ENCODE measurements at places on chromosomes 12 and 14. TPM values are rescaled to one million over a fixed set of nuclear protein-coding genes. Genes with fewer than 3 reads are reported as not detected.
A peak's percentile ranks its signal among the peaks of the same experiment; 100 is the strongest.

Gene TMTC3
- 4.9 TPM for total RNA-seq

GRCh38 chr12:13937735-13938134 is 43.7 kb downstream of the GRIN2B start:
- H3K27ac ChIP-seq: no peak overlapping the region
- H3K27me3 ChIP-seq: no peaks in the 10 kb centered on the region
- H3K4me1 ChIP-seq: no peaks in the 10 kb centered on the region
- no peak overlapping the region for H3K4me3 ChIP-seq
- no peaks in the 10 kb centered on the region for H3K36me3 ChIP-seq
- DNase-seq: no peak

- H3K4me3 ChIP-seq: peak overlapping the region; percentile 75
- H3K27me3 ChIP-seq: no peaks in the 10 kb centered on the region
- H3K27ac ChIP-seq: peak overlapping the region; percentile 84
- H3K4me1 ChIP-seq: peaks cover 19% of the 10 kb centered on the region
- DNase-seq: no peak
Measured at GRCh38 chr12:13101821-13102375, 1.6 kb downstream of the GSG1 start.

Gene CNIH1
- 176 TPM for total RNA-seq

Gene LMNTD1
- not detected for total RNA-seq

GRCh38 chr14:28247491-28247890 is 519.1 kb upstream of the FOXG1 start:
- DNase-seq: no peak
- no peak overlapping the region for H3K27ac ChIP-seq
- H3K27me3 ChIP-seq: no peaks in the 10 kb centered on the region
- no peaks in the 10 kb centered on the region for H3K36me3 ChIP-seq
- H3K4me3 ChIP-seq: no peak overlapping the region

Gene ABCC9
- 135 TPM for total RNA-seq

DNA sequence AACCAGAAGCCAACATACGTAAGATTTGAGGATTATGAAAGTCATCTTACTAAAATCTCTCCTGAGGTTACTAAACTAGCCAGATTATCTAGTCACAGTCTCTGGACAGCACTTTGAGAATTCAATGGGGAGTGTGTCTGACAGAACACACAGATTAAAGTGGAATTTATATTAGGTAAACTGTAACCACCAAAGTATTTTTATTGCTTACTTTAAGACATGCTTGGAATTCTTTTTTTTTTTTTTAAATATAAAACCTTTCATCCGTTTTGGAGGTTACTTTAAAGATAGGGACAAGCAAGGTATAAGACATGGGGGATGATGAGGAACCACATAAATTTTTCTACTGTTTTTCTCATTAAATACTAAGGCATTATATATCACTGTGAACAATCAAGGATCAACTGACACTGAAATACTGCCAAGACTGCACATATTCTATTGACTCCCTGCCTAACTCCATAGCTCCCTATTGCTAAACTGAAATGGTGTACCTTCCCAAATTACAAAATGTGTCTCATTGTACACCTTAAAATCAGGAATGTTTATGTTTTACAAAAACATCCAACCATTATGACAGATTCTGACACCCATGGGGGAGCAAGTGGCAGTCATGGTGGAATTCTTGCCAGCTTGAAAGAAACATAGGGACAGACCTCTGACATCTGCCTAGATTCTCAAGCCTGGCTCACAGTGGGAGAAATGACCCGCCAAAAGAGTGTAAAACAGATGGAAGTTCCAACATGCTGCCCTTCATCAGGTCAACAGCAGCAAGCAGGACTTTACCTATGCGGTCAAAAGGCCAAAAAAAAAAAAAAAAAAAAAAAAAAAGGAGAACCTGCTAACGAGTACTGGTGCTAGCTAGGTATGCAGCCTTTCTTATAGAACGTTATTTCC is 239.3 kb downstream of the MED13L start:
- no peak overlapping the region for H3K4me3 ChIP-seq
- peaks cover 49% of the 10 kb centered on the region for H3K4me1 ChIP-seq
- H3K27ac ChIP-seq: no peak overlapping the region

Gene SYT1
- total RNA-seq: 0.13 TPM

Gene RND1
- not detected for total RNA-seq

Gene DIP2B
- 15.2 TPM for total RNA-seq

GRCh38 chr12:89661706-89662330 is 46.8 kb downstream of the ATP2B1 start:
- no peaks in the 10 kb centered on the region for H3K27me3 ChIP-seq
- H3K36me3 ChIP-seq: no peaks in the 10 kb centered on the region
- peaks cover 60% of the 10 kb centered on the region for H3K4me1 ChIP-seq
- no peak overlapping the region for H3K4me3 ChIP-seq
- H3K27ac ChIP-seq: no peak overlapping the region

Gene PAPOLA
- 66.4 TPM for total RNA-seq

DNA sequence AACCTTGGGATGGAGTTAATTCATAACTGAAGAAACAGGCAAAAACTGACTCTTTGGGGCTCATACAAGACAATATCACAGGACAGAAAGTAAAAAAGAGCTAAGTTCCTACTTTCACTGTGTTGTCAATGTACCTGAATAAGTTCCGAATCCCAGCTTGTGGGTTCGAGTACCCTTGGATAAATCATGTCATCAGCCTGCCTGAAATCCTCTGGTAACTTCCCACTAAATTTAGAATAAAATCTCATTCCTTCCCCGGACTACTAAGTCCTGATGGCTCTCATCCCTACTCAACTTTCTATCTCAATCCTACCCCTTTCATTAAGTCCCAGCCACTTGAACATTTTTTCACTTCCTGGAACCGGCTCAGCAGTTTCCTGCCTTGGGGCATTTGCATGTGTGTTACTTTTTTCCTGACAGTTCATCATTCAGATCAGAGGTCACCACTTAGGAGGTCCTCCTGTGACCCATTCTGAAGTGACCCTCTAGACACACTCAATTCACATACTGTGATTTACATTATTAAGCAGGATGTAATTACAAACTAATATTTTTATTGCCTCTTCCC is 12.7 kb downstream of the ERP29 start:
- no peaks in the 10 kb centered on the region for H3K36me3 ChIP-seq
- DNase-seq: no peak
- no peak overlapping the region for H3K4me3 ChIP-seq
- no peak overlapping the region for H3K27ac ChIP-seq

- H3K27ac ChIP-seq: no peak overlapping the region
- no peak for DNase-seq
- H3K4me1 ChIP-seq: no peaks in the 10 kb centered on the region
- no peaks in the 10 kb centered on the region for H3K36me3 ChIP-seq
Measured at GRCh38 chr12:111193496-111193895, 175.4 kb downstream of the PHETA1 start.

DNA sequence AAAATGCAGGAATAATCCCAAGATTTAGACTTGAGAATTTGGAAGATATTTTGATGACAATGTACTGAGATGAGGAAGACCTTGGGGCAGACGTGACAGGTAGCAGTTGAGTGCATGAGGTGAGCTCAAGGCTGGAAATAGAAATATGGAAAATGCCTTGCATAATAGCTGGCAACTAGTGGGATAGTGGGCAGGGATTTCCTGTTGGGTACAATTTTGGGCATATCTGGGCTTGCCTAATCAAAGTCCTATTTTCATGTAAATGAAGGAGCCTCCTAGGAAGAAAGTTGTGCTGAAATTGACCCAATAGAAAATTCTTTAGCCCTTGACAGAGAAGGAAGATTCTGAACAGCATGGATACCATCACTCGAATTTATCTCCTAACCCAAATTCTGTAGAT is 6.4 kb upstream of the GLIPR1 start:
- H3K4me3 ChIP-seq: no peak overlapping the region
- no peaks in the 10 kb centered on the region for H3K27me3 ChIP-seq
- no peak overlapping the region for H3K27ac ChIP-seq
- no peak for DNase-seq
- H3K4me1 ChIP-seq: no peaks in the 10 kb centered on the region

- H3K4me3 ChIP-seq: no peak overlapping the region
- H3K4me1 ChIP-seq: peaks cover 12% of the 10 kb centered on the region
- no peaks in the 10 kb centered on the region for H3K36me3 ChIP-seq
- peak overlapping the region; percentile 15 for H3K27ac ChIP-seq
- no peaks in the 10 kb centered on the region for H3K27me3 ChIP-seq
- no peak for DNase-seq
Measured at GRCh38 chr12:41956353-41956752, 188.3 kb downstream of the GXYLT1 start.

DNA sequence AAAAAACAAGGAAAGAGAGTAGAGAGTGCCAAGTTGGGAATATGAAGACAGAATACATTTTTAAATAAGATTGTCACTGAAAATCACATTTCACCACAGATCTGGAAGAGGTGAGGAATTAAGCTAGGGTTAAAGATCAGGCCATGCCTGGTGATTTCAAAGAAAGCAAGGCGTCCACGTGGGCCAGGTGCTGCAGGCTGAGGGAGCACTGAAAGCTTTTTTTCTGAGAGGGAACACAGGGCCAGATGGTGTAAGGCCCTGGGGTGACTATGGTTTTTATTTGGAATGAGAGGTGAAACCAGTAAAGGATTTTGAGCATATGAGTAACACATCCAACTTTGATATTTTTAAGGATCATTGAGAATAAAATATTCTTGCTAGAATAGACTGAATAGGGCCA is 20.9 kb downstream of the SYT1 start:
- H3K4me1 ChIP-seq: no peaks in the 10 kb centered on the region
- H3K27me3 ChIP-seq: no peaks in the 10 kb centered on the region
- no peak overlapping the region for H3K4me3 ChIP-seq
- H3K36me3 ChIP-seq: no peaks in the 10 kb centered on the region
- no peak overlapping the region for H3K27ac ChIP-seq

- no peaks in the 10 kb centered on the region for H3K27me3 ChIP-seq
- H3K4me1 ChIP-seq: peaks cover 7% of the 10 kb centered on the region
- H3K4me3 ChIP-seq: peak within 1 kb of the TSS; percentile 41
- peak; percentile 39 for DNase-seq
Measured at GRCh38 chr14:96204151-96205058, at the start of gene BDKRB2. Gene BDKRB2 (plus strand): TSS chr14:96204839. CDS start chr14:96237108, 32,269 bp downstream.

DNA sequence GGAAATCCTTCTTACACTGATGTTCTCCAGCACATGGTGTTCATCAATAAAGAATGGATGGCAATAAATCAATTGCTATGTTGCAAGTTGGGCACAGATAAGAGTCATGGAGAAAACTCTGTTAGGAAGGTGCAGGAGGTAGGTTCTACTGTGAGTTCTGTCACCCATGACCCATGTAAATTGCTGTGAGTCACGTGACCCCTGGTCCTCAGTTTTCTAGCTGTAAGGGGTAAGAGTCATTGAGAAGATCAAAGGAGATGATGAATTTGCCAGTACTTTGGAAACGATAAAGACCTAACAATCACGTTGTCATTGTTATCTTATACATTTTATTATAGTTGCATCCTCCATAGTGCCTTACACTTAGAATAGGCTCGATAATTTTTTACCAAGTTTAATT is 235.2 kb upstream of the ARID2 start:
- no peak overlapping the region for H3K27ac ChIP-seq
- H3K4me1 ChIP-seq: no peaks in the 10 kb centered on the region
- H3K36me3 ChIP-seq: no peaks in the 10 kb centered on the region
- no peak for DNase-seq
- no peak overlapping the region for H3K4me3 ChIP-seq
- H3K27me3 ChIP-seq: no peaks in the 10 kb centered on the region

Gene CCDC177
- not detected for total RNA-seq

DNA sequence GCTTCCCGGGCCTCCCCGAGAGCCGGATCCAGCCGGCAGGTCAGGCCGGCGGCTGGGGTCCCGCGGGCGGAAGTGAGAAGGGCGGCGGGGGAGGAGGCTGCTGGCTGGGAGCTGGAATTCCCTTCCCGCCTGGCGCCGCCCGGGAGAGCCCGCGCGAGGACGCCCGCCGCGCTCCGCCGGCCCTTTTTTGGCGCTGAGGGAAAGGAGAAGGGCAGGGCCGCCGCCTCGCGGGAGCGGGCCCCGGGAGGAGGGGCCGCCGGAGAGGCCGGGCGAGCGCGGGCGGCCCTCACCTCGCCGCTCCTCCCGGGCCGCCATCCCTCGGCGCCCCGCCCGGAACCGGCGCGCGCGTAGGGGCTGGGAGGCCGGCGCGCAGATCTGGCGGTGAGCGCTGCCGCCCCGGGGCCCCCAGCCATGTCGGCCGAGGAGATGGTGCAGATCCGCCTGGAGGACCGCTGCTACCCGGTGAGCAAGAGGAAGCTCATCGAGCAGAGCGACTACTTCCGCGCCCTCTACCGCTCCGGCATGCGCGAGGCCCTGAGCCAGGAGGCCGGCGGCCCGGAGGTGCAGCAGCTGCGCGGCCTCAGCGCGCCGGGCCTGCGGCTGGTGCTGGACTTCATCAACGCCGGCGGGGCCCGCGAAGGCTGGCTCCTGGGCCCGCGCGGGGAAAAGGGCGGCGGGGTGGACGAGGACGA is at the start of the genes KLHL42 and MANSC4:
Gene KLHL42 (plus strand): TSS at position 314 of the 692 bp plus-strand sequence. CDS start 98 bp downstream, at position 412.
Gene MANSC4 (minus strand): TSS at position 317 of the 692 bp plus-strand sequence. CDS start 8,960 bp downstream, outside the sequence.
- no peaks in the 10 kb centered on the region for H3K27me3 ChIP-seq
- H3K4me1 ChIP-seq: peaks cover 18% of the 10 kb centered on the region
- H3K27ac ChIP-seq: peak within 1 kb of the TSS; percentile 66
- no peaks in the 10 kb centered on the region for H3K36me3 ChIP-seq
- H3K4me3 ChIP-seq: peak within 1 kb of the TSS; percentile 78

Gene FRMD6
- total RNA-seq: 15.9 TPM

Gene SRGAP1
- total RNA-seq: 0.75 TPM

DNA sequence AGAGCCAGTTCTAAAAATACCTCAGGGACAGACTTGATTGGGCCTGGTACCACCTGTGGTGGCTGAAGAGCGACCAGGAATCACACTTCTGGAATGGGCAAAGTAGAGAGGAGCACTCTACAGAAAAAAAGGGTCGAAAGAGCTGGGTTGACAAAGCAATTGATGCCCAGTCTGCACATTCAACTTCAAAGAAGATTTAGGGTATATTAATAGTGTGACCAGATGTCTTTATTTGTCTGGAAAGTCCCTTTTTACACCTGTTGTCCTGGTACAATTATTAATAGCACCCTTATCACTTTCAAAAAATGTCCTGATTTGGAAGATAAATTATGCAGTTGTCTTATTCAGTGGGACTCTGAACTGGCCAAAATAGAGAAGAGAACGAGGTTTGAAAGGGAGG is 137.5 kb downstream of the DYRK2 start:
- no peak overlapping the region for H3K27ac ChIP-seq
- no peak for DNase-seq
- H3K4me1 ChIP-seq: peaks cover 39% of the 10 kb centered on the region
- H3K36me3 ChIP-seq: no peaks in the 10 kb centered on the region

Gene OR4K14
- not detected for total RNA-seq
